ENCODE measurements at places on chromosomes 7 and 10. TPM values are rescaled to one million over a fixed set of nuclear protein-coding genes. Genes with fewer than 3 reads are reported as not detected.

- H3K27ac ChIP-seq: no peak overlapping the region
- no peak for DNase-seq
- no peak overlapping the region for H3K4me3 ChIP-seq
- no peaks in the 10 kb centered on the region for H3K27me3 ChIP-seq
- H3K4me1 ChIP-seq: no peaks in the 10 kb centered on the region
- H3K36me3 ChIP-seq: no peaks in the 10 kb centered on the region
Observed at GRCh38 chr7:108584211-108584610, 14.5 kb downstream of the DNAJB9 start.

DNA sequence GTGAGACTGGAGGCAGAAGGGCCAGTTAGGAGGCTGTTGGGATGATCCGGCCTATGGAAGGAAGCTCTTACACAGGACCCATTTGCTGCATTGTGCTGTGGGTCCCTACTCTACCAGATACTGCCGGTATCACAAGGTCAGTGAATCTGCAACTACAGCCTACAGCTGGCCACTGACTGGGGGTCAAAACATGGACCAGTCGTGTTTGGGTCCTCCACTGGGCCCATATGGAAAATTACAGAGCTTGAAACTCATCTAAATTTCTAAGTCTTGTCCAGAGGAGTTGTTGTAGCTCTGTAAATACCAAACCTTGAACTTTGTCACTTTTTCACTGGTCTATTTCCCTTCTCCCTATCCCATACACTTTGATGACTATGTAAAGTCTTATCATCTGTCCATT lies 5.6 kb upstream of the NUP205 start:
- no peak overlapping the region for H3K27ac ChIP-seq
- H3K36me3 ChIP-seq: no peaks in the 10 kb centered on the region
- H3K4me1 ChIP-seq: no peaks in the 10 kb centered on the region
- no peak for DNase-seq
- H3K27me3 ChIP-seq: no peaks in the 10 kb centered on the region

GRCh38 chr10:129253865-129254179 lies 213.2 kb upstream of the MGMT start:
- no peaks in the 10 kb centered on the region for H3K27me3 ChIP-seq
- H3K4me1 ChIP-seq: no peaks in the 10 kb centered on the region
- no peaks in the 10 kb centered on the region for H3K36me3 ChIP-seq
- no peak overlapping the region for H3K27ac ChIP-seq
- DNase-seq: no peak

- no peaks in the 10 kb centered on the region for H3K27me3 ChIP-seq
- H3K27ac ChIP-seq: no peak overlapping the region
- H3K4me1 ChIP-seq: no peaks in the 10 kb centered on the region
- no peak for DNase-seq
- H3K36me3 ChIP-seq: peaks cover 33% of the 10 kb centered on the region
Observed at GRCh38 chr7:111741811-111742240, 179.5 kb upstream of the IMMP2L start.

- H3K4me1 ChIP-seq: no peaks in the 10 kb centered on the region
- H3K27ac ChIP-seq: no peak overlapping the region
- H3K27me3 ChIP-seq: no peaks in the 10 kb centered on the region
- no peak for DNase-seq
- H3K36me3 ChIP-seq: no peaks in the 10 kb centered on the region
Observed at GRCh38 chr7:152869041-152869676, 109.6 kb downstream of the ACTR3B start.

- H3K27ac ChIP-seq: no peak overlapping the region
- H3K36me3 ChIP-seq: no peaks in the 10 kb centered on the region
Observed at GRCh38 chr10:125916977-125917376, 20.6 kb downstream of the FANK1 start.

DNA sequence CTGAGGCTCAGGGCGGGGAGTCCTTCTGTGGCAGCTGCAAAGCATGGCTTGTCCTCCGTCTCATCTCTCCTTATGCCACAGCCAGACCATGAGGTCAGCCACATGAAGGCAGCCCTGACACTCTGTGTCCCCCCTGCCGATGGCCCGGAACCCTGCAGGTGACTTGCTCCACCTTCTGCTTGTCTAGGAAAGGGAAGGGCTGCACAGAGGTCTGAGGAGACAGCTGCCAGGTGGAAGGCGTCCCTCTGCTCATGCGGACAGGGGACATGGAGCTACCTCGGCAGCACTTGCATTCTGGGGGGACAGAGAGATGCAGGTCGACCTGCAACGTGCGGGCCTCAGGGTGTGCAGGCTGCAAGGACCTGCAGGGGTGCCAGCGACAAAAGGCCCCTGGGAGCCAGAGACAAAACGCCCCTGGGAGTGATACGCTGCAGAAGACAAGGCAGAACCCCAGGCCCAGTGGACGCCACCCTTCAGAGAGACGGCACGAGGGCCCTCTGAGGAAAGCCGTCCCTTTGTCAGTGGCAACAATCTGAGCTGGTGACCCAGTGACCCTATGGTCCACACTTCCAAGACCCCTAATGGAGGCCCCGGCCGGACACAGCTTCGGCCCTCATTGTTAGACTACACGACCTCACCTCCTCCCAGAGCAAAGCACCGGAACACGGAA lies 205.2 kb upstream of the PPP2R2D start:
- no peaks in the 10 kb centered on the region for H3K27me3 ChIP-seq
- DNase-seq: no peak
- H3K36me3 ChIP-seq: no peaks in the 10 kb centered on the region
- no peaks in the 10 kb centered on the region for H3K4me1 ChIP-seq
- H3K27ac ChIP-seq: no peak overlapping the region
- no peak overlapping the region for H3K4me3 ChIP-seq

GRCh38 chr10:96072674-96073073 lies 29.3 kb downstream of the CCNJ start:
- H3K27ac ChIP-seq: no peak overlapping the region
- H3K36me3 ChIP-seq: no peaks in the 10 kb centered on the region
- no peak for DNase-seq
- no peaks in the 10 kb centered on the region for H3K4me1 ChIP-seq

The CTAGE8 gene
- polyA plus RNA-seq: 6.3 TPM

The SCART1 gene
- polyA plus RNA-seq: 3.0 TPM

The AEBP1 gene
- polyA plus RNA-seq: 53.8 TPM

The ZNF727 gene
- 0.45 TPM for polyA plus RNA-seq

Data from left lung (tissue), 14 donors.